SW480 (cell line): ENCODE measurements at places on chromosomes 2 and 18.

DNA sequence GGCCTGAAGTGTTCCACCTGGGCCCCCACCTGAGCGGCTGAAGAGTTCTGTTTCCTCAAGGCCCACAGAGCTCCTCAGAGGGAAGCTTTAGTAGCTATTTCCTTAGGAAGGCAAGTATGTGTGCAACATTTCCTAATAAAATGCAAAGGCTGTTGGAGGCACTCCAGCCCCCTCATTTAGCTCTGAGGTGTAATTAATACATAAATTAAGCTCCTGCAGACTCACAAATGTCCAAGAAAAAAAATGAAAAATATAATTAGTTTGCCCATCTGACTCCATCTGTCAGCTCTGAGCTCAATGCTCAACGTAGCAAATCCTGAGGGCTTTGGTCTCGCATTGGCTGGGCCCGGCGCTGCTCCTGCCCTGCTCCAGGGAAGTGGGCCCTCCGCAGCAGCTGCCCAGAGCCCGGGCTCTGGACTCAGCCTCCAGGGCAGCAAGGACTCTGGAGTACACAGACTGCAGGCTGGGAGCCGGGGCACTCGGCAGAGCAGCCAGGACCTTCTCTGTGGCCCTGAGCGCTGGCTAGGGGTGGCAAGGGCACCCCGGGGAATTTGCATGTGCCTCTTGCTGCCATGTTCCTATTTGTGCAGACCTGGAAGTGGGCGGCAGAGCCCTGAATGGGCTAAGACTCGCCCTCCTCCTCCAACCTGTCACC lies 23.4 kb upstream of the C1QL2 start:
- no peak for DNase-seq

- no peak for DNase-seq
Measured at GRCh38 chr2:203994735-203995134, 58.2 kb downstream of the ICOS start.

GRCh38 chr18:29879763-29880162 lies 1162.8 kb downstream of the DSC3 start:
- DNase-seq, result no peak

GRCh38 chr2:210844016-210844415 lies 287.6 kb downstream of the CPS1 start:
- DNase-seq, result no peak

DNA sequence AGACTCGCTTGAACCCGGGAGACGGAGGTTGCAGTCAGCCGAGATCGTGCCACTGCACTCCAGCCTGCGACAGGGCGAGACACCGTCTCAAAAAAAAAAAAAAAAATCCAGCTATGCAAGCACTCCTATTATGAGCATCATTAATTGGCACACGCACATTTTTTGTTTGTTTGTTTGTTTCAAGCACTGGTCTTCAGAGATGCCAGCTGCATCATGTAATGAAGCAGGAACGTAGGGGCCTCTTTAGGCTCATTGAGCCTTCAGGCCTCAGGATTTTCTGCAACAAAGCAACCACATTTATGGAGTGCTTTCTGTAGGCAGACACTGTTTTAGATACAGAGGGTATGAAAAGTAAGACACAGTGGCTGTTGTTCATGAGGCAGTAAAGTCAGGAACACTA lies 585.8 kb downstream of the CNTNAP5 start:
- no peak for DNase-seq
